ENCODE measurements at places on chromosomes 1 and 21.

DNA sequence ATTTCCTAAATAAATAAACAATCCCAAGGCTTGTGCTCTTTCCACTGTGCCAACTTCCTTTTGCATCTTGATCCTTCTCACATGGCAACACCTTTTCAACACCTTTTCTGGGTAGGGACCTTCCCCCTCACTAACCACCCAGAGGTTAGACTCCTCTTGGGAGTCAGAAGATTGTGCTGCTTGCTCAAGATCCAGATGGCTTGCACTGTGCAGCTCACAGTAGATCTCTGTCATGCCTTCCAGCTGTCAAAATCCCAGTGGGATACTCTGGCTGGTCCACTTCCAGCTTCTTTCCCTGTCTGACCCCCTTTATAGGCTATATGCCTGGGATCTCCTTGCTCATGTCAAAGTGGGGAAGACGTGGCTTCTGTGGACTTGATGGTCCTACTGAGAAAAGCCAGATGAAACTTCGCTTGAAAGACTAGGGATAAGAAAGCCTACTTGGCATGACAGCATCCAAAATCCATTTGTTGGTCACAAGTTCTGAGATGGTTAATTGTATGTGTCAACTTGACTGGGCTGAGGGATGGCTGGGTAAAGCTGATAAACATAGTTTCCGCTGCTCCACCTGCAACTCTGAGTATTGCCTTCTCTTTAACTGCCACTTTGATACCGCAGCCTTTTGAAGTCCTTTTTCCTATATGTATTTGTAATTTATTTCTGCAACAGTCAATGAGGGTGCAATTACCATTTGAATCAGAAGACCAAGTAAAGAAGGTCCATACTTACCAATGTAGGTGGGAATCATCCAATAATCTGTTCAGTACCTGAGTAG lies 74.5 kb downstream of the S1PR1 start:
- DNase-seq: no peak

DNA sequence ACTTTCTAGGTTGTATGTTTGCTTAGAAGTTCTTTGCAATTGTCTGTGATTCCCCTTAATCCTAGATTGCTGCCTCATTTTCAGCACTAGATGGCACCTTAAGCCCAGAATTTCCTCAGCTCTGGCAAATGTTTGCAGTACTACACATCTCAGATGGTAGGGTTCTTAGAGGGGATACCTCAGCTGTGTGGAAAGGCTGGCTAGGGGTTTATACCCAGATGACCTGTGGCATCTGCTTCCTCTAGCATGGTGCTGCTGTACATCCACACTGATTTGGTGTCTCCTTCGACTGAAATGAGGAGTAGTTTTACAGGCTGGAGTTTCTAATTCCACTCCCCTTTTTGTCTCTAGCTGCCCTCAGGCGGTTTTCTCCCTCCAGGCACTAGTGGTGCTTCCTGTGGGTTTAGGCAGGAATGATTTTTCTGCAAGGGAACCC lies 23.5 kb downstream of the ASB17 start:
- DNase-seq: no peak

DNA sequence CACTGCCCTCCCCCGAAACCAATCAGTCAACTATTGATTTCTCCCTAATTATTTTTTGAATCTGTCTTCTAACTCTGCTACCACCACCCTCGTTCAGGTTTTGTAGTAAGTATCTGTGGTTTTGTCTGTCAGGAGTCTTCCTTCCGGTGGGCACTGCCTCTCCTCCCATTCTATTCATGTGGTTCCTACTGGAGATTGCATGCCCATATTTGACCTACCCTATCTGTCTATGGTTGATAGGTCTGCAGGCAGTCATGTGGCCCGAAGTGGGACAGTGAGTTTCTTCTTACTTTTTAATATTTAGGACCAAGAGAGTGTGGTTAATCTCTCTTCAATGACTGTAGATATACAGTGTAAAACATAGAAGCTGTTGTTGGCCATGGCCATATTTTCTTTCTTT lies 17.8 kb upstream of the MAST2 start:
- DNase-seq: no peak

GRCh38 chr1:246178717-246179311 lies 328.3 kb downstream of the SMYD3 start:
- no peak for DNase-seq

- DNase-seq: no peak
These were observed 61.9 kb upstream of the ADAM30 start for GRCh38 chr1:119958223-119958622.

- no peak for DNase-seq
These were observed 1.5 kb downstream of the CA6 start for GRCh38 chr1:8947127-8947691.

- no peak for DNase-seq
These were observed 203.2 kb upstream of the USP24 start for GRCh38 chr1:55418208-55419000.

DNA sequence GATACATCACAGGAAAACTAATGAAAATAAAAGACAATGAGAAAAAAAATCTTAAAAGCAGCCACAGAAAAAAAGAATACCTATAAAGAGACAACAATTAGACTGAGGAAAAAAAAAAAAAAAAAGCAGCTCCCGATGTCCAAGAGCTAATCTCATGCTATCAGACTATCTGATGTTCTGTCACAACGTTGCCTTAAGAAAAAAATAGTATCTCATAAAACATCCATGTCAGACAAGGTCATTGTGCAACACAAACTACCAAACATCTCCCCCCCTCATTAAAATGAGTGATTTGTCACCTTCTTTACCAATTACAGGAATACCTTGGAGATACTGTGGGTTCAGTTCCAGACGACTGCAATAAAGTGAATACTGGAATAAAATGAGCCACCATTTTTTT lies 68.9 kb downstream of the ZNF644 start:
- DNase-seq: no peak

- no peak for DNase-seq
These were observed 45.5 kb downstream of the NCF2 start for GRCh38 chr1:183544598-183545297.

DNA sequence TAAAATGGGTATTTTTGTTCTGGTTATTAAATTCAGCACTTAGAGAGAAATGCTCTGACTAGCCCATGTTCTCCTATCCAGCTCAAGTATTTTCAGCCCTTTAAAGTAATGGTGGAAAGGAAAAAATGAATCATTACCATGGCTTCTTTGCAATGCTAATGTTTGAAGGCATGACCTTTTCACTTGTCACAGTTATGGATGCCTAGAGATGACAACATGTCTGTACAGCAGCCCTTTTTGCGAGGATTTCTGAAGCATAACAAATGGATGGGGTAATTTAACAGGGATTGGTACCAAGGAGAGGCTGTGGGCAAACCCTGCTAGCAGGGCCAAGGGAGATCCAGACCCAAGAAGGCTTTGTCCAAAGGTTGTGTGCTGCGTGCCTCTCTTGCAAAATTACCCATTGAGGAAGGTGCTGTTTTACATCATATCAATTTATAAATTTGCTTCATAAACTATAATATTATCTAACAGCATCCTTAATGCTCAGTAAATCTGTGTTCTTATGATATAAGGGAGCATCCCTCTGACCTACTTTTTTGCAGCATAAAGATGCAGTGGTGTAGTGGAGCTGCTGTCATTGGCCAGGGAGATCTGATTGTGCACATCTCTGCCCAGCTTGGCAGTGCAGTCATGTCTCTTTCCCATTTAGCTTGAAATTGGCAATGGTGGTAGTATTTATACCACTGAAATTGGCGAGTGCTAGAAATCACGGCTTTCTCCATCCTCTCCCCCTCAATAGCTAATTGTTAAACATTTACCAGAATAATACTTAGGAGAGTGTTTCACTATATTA lies 327.1 kb downstream of the PCP4 start:
- no peak for DNase-seq

DNA sequence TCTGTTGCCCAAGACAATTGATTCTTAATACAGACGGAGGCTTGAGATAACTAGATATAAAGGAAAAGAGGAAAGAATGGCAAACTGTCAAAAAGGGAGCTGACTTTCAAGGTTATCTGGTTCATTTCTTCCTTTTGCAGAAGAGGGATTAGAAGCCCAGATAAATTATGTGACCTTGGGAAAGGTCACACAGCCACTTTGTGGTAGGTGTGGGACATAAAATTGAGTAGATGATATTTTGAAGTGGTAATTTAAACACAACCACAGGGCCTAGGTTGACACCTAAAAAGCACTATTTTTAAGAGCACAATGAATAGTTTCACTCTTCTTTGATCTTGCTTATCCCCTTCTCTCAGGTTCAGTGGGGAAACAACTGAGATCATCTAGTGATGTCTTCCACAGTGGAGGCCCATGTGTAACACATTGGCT lies 16.9 kb upstream of the KIAA0040 start:
- DNase-seq: no peak

GRCh38 chr1:48040154-48040553 lies 43.0 kb upstream of the TRABD2B start:
- no peak for DNase-seq

Data from sciatic nerve (tissue), 2 donors.